Activated T-cell treated with anti-CD3 and anti-CD28 coated beads for 24 hours (primary cell): ENCODE measurements at places on chromosomes 11 and 22.

- DNase-seq = no peak
Measured at GRCh38 chr11:134538742-134539141, 126.7 kb upstream of the B3GAT1 start.

GRCh38 chr11:11937957-11938356 is 70.5 kb downstream of the DKK3 start:
- DNase-seq = no peak

DNA sequence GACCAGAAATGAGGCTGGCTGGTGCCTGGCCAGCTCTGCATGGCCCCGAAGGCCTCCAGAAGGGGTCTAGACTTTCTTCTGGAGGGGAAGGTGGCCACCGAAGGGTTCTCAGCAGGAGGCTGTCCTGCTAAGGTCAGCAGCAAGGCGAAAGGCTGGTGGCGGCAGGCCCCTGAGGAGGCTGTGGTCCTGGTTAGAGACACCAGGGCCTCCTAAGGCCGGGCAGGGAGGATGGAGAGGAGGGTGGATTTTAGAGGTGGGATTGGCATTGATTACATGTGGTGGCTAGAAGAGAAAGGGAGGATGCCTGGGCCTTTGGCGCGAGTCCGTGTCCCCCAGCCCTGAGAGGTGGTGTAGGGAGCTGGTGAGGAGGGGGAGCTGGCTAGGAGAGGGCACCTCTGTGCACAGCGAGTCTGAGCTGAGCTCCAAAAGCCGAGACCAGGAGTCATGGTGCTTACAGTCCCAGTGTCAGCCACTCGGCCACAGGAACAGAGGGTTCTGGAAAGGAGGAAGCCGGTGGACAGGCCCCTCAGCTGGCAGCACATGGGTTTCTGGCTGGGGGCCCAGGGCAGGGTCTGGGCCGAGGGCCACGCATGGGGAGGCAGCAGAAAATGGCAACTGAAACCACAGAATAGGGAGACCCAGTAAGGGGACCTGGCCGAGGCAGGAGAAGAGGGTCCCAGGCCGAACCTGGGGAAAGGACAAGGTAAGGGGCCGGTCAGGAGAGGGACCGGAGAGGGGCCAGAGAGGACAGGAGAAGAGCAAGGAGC is 2.5 kb downstream of the FERMT3 start:
- DNase-seq = no peak

GRCh38 chr11:94152678-94153065 is 24.0 kb downstream of the PANX1 start:
- no peak for DNase-seq

GRCh38 chr22:49321477-49322055 is 506.1 kb downstream of the BRD1 start:
- no peak for DNase-seq

GRCh38 chr11:92340839-92341238 is 116.2 kb downstream of the FAT3 start:
- DNase-seq = no peak

GRCh38 chr11:96021901-96022650 is 98.2 kb upstream of the MTMR2 start:
- no peak for DNase-seq

DNA sequence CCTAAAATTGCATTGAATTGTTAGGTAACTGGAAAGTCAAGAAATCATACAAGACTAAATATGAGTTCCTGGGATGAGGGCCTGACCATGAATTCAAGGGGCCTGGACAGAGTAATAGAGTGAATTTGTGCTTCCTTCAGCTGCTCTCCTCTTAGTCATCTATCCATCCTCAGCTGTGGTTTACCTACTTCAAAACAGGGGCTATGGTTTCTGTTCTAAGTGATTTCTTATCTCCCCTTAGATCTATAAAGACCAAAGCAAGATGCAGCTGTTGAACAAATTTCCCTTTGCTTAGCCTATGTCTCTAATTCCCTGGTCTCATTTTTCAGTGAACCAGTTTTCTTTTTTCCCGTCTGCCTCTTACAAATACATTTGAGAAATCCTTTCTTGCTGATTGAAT is 428.5 kb downstream of the FAM181B start:
- no peak for DNase-seq

DNA sequence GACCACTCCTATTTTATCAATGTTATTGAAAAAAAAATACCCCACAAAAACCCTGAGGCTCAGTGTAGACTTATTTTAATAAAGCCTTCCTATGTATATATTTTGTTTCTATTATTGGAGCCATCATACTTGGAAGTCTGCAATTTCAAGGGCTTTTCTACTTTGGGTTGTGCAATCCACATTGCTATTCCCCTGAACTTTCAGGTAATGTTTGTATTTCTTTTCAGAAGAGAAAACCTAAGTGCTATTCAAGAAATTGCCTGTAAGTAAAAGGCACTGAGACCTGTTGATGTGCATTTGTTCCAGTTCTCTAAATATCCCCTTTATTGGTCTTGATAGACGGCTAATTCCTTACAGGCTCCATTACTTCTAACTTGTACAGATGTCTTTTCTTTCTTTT is 280.7 kb upstream of the RAG2 start:
- no peak for DNase-seq

DNA sequence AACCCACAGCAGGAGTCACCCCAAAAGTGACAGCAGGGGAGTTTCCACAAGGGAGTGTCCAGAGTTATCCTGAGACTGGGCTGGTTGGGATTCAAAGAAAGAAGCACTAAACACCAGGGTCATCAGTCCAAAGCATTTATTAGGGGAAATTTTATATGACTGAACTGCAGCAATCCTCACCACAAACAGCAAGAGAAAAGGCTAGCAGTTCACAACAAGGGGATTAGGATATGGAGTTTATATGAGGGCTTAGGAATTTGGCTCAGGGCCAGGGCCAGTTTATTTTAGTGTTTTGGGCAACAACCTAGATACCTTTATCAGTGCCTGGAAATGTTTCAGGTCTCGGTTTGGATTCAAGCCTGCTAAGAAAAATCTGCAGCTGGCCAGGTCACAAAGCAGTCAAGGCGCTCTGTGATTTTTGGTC is 4.6 kb upstream of the TMEM126A start:
- DNase-seq = no peak

DNA sequence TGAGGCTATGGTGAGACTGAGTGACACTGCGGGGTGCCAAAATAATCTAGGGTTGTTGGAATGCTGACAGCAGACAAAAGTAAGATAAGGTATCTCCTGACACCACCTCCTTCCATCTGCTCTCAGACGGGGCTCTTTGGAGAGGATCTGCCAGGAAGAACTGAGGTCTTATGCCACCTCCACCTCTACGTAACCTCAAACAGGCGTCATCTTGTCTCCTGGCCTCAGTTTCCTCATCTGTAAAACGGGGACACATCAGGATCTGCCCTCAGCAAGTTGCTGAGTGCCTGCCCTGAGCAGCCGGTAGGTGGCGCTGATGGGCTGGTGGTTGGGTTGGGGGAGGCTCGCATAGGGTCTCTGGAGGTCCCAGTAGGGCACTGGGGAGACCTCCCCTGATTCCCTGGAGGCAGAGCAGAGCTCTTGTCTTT is 1.7 kb upstream of the MYEOV start:
- DNase-seq = peak; percentile 20

DNA sequence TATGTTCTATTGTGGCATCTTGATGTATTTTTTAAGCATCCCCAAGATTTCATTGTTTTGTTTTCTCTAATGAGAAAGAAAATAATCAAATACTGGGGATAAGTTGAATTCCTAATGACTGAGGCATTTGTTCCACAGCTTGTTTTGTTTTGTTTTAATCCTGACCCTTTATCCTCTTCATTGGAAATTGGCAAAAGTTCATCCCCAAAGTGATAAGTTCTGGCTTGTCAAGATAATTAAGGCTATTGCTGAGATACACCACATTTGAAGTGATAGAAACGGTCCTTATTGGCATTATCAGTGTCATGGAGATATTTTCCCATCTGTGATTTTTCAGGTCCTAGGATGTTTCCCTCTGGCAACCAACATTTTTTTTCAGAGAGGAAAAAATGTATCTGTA is 65.0 kb downstream of the SLC36A4 start:
- DNase-seq = no peak

DNA sequence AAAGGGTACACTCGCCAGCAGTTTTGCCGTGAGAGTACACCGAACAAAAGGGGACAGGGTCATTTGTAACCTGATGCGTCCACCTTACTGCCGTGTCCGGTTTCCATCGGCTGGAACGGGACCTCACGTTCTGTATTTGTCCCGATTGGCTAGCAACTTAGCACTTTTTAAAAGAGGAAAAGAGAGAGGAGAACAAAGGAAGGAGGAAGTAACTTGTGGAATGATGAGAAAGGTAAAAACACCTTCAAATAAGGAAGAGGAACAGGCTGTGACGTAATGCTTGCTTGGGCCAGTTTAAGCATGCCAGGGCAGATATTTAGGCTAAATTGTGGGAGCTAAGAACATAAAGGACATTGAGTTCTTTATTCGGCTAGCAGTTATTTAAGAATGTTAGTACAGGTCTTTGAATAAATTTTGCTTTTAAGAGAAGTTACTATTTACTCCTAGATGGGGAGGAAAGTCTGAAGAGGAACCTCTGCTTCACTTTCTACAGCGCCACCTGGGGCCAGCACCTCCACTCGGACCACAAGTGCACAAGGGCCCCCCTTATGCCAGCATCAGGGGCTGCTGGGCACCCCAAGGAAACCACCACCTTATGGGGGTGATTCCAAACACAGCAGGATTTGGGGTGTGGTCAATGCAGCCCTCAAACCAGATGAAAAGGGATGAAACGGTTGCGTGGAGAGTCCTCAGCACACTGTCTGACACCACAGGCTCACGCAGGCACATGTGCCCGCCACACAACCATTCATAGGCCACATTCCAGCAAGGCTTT is 5.8 kb downstream of the ARSA start:
- no peak for DNase-seq

GRCh38 chr11:126406368-126406767 is 50.9 kb downstream of the ST3GAL4 start:
- DNase-seq = no peak

- no peak for DNase-seq
Measured at GRCh38 chr22:43326331-43327156, 16.6 kb downstream of the SCUBE1 start.

GRCh38 chr11:69374110-69374945 is 80.4 kb downstream of the MYEOV start:
- no peak for DNase-seq

GRCh38 chr22:19810381-19811201 is 44.1 kb downstream of the GNB1L start:
- DNase-seq = no peak

DNA sequence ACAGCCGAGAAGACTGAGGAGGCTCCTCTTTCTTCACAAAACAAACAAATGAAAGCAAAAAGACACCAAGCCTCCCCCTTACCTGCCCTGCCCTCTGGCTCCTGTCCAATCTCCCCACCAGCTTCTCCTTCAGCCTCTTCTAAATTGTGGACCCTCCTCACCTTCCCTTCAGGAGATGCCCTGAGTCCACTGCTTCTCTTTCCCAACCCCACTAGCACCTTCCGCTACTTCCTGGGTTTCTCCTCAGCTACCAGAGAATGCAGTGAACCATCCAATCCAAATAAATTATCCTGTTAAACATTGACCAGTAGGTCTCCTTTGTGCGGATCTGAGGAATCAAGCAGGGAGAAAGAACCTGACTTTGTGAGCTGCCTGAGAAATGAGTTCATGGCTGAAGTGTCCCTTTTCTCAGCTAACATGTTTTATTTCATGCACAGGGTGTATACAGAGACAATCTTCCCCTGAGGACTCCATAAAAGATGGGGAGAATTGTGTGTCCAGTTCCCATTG is 63.2 kb upstream of the VPREB1 start:
- DNase-seq = no peak

DNA sequence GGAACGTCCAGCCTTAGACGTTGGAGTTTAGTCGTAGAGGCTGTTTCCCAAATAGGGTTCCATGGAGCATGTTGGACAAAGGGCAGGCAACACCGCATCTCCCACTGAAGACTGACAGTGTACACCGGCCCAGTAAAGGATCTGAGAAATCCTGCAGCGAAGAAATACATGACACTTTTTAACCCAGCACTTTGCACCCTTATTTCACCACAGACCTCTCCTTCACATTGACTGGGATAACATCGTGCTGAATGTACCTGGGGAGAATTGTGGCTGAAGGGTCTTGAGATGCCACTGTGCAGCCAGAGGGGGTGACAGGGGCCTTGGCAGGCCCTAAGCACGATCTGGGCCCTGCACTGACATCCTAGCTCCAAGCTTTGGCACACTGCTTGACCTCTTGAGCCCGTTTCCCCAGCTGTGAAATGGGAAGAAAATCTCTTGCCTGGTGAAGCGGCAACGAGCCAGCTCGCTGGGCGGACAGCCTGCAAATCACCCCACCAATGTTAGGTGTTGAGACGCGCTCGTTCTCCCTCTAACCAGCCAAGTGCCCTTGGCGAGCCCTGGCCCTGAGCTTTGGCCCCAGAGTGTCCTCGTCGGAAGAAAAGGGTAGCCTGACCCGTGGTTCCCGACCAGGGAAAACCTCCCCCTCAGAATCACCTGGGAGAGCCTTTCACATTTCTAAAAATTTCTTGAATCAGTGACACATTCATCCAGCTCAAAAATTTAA is 13.4 kb downstream of the CD5 start:
- no peak for DNase-seq

GRCh38 chr22:38739300-38740055 is 16.3 kb downstream of the SUN2 start:
- no peak for DNase-seq

DNA sequence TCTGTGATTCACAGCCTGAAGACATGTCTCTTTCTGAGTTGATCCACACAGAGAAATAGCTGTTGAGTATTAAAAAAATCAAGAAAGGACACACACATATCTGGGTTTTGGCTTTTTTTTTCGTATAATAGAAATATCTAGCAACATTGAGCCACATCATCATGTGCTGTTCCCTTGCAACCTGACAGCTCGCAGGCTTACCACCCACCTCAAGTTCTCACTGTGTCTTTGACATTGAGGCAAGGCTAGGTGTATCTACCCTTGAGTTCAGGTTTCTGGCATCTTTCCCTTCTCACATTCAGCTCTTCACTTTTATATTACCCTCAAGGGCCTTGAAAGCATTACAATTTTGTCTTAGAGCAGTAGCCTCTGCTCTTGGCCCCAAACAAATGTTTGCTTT is 490.3 kb upstream of the KIRREL3 start:
- no peak for DNase-seq

- DNase-seq = no peak
Measured at GRCh38 chr22:47994601-47995263, 1232.3 kb downstream of the TBC1D22A start.

DNA sequence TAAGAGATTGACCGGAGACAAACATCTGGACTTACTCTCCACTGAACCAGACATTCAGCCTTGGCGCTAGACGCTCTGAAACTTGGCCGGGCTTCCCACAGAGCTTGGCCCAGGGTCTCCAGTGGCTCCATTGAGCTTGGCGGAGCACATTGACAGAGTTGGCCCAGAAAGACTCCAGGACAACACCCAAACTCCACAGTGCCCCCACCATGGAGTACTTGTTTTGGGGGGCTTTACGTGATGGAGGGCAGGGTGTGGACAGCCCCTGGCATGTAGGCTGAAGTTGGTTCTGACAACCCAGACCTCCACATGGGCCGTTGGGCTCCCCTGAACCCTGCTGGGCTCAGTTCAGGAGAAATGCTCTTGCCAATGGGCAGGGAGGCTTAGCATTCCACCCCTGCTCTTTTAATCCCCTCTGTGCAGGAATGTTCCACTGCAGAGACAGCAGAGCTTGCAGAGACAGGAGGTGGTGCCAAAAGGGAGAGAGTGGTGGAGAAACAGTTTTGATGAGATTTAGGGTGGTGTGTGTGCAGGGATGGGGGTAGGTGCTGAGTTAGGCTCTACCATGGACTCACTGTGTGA is 102.4 kb upstream of the TIMP3 start:
- DNase-seq = no peak
